ENCODE measurements at places on chromosomes 5 and 9.

DNA sequence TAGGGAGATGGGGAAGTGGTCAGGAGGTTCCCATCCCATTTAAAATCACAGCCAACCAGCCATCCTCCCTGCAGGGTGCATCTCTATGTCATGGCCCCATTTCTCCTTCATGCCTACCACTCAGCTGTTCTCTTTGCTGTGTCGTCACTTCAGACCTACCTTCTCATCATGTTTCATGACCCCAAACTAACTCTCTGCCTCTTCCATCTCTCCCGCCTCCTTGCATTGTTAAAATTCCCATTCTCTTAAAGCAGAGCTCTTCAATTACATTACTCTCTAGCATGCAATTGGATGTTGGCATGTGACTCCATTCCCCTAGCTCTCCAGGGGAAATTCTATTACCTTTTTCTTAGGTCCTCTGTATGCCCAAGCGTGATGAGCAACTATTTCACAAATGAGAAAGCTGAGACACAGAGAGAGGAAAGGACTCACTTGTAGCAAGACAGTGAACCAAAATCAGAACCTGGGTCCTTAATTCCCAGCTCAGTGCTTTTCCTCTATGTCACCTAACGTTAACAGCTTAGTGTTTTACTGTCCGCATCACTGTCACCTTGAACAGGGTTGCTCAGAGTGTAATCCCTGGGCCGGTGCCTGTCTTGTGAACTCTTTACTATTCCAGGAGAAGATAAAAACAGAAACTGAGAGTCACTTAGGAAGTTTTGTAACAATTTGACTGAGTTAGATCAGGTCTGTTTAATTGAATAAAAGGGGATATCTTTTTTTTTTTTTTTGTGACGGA, 28.1 kb downstream of the PDE6A start:
- no peak for DNase-seq

- DNase-seq: no peak
Observed at GRCh38 chr9:34383904-34384303, 7.2 kb upstream of the MYORG start.

DNA sequence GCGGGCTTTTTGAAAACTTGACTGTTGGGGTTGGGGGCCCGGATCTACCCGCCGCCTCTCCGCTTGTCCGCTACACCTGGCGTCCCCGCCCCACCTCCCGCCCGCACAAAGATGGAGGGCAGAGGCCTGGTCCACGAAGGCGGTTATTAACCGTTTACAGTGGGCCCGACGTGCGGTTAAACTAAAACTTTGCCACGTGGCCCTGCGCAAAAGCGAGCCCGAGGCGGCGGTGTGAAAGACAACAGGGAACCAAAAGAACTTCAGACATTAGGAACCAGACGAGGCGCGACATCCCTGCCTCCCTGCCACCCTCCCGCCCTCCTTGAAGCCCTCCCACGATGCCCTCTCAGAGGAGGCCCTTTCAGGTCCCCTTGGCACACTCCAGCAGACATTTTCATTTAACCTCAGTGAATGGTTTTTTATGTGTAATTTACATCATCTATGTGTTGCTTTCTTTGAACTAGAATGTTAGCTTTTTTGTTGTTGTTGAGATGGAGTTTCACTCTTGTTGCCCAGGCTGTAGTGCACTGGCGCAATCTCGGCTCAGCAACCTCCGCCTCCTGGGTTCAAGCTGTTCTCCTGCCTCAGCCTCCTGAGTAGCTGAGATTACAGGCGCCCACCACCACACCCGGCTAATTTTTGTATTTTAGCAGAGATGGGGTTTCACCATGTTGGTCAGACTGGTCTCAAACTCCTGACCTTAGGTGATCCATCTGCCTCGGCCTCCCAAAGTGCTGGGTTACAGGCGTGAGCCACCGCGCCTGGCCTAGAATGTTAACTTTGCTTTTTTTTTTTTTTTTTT, 999 bp upstream of the HNRNPA0 start:
- DNase-seq: no peak

DNA sequence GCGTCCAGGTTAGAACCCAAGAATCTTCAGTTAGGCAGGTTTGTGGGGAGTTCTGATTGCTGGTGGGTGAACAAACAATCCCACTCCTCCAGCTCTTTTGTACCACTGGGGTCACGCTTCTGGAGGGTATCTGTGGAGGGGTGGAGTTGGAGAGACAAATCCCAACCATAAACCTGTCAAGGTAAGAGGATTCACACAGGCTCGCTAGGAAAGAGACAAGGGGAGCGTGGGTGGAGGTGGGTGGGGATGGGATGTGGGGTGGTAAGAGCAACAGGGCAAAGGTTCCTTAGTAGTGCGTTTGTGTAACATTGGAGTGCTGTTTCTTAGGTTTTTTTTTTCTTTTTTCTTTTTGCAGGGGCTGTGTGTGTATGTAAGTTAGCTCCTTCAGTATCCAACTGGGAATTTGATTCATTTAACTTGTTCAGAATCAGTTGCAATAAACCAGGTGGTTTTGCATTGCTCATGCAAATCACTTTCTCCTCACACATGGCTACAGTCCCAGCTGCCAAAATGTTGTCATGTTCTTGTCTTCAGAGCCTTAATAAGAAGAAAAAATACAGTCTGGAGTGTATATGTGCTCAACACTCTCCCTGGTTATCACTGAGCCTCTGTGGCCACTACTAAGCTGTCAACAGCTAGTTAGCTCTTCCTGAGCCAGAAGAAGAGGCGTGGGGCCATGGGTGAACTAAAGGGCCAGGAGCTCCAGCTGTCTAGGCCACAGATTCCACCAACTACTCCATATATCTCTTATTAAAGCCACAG, 164.0 kb upstream of the RAD23B start:
- no peak for DNase-seq

DNA sequence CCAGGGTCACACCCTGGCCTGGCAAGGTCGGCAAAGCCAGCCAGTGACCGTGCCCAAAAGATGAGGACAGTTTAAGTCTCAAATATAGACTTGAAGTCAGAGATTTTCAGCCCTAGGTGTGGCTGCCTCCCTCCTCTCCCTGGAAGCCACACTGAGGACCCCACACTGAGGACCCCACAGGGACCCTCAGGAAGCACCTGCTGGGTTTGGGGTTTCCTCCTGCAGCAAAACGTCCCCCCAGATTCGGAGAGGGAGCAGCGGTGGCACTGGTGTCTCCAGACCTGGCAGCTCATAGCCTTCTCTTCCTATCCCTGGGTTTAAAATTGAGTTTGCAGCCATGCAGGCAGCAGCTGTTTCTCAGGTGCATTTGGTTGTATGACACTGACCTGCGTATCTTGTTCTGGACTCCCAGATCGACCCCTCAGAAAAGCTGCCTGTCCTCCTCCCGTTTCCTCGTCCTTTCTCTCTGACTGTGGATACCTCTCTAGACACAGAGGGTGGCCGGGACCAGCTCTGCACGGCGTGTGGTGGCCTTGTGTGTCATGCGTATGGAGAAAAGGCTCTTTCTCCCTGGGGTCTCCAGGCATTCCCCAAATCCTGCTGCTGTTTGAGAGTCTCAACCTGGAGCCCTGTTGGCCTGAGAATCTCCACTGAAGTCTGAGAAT, 36.6 kb downstream of the MRPL36 start:
- no peak for DNase-seq

DNA sequence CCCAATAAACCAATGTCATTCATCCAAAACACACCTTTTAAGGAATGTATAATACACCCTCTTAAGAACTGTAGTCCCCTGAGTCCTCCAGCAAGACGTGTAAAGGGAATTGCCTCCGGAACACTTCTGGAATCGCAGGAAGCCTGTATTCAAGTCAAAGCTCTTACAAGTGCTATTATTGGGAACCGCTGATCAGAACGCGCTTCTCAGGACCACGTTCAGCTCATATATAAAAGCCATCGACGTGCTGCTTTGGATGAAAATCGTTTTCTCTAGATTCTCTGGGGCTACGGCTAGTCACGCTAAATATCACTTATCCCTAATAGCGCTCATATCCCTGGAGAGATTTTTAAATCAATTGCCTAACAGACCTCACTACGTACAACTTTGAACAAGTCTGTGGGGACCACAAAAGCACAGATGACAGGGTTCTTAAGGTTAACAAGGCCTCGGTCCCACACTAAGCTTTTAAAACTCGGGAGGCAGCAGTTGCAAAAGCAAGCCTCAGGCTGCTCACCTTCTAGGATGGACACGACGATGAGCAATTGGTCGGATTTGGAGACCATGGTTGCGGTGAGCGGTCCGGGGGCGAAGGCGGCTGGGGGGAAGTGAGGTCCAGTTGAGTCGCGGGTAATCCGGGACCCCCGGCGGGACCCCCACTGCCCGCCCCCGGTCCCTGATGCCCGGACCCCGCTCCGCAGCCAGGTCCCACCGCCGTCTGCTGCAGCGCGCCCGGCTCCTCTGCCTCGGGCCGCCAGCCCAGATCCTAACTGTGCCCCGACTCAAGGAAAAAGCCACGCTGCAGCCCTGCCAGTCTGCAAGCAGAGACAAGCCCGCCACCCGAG, 548 bp downstream of the CEP120 start:
- no peak for DNase-seq

Data from BJ (cell line).